ENCODE measurements at places on chromosomes 1 and 21.

DNA sequence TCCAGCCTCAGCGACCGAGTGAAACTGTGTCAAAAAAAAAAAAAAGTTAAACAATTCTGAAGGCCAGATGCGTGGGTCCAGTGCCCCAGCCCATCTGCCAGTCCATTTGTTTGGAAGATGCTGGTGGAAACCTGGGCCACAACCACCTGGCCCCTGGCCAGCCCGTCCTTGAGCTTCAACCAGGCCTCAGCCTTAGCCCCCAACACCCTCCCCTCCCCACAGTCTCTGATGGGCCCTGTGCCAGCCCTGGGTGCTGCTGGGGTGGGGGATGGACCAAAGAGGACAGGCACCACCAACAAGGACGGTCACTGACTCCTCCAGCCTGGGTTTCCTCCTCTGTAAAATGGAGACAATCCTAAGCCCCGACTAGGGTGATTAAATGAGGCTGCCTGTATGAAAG, 19.6 kb upstream of the PLEKHG5 start:
- no peak for DNase-seq

- DNase-seq, result no peak
These were observed 23.8 kb downstream of the DENND2D start for GRCh38 chr1:111176678-111177077.

DNA sequence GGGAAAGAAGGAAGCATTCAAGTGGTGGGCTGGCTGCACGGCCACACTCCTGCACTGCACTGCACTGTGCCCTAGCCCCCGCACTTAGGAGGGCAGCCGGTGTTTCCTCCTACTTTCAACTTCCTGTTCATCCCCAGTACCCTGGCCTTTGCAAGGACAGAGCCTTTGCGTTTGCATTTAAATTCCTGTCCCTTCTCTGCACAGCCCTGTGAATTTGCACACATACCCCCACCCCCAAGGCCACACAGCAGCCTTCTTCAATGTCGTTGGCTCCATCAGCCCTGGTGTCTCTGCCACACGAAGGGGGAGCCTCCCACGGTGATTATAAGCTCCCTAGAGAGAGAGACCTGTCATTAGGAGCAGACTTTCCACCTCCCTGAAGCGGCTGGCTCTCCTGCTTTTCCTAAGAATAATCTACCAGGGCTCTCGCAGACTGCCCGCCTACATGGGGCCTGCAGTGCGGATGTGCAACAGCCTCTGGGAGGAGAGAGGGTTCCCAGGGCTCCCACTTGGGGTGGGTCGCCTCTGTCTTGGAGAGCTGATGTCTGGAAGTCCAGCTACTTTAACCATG, 13.2 kb upstream of the SLC45A3 start:
- no peak for DNase-seq

DNA sequence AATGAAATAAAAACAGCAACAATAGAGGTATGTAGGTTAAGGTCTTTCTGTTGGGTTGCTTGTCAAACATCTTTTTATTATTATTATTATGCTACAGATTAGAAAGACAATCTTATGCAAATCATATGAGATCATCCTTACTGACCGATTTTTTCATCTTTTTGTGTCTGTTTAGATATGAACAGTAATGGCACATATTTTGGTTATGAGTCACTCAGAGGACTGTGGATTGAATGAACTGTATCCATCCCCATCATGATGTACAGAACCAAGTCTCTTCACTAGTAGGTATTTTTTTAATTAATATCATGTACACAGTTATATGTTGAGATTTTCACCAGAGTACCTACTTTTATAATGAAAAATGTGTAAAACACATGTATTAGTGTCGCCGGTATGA, 159.1 kb downstream of the CHRM3 start:
- no peak for DNase-seq

DNA sequence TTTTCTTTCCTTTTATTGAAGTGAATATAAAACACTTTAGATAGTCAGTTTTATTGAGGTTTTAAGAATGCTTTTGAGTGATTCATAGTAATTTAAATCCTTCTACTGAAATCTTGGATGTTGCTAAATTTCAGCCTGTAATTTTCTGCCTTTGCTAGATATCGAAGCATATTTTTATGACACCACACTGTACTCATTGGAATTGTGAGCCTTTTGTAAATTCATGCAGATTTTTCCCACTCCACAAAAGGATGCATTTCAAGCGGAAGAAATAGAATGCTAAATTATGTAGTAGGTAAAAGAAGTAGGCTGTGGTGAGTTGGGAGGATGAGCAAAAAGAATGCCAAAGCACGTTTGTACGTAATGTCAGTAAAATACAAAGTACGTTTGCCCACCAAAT, 13.8 kb downstream of the SNX7 start:
- DNase-seq, result no peak

- DNase-seq, result no peak
These were observed 738.8 kb downstream of the PTPRU start for GRCh38 chr1:29975036-29975694.

DNA sequence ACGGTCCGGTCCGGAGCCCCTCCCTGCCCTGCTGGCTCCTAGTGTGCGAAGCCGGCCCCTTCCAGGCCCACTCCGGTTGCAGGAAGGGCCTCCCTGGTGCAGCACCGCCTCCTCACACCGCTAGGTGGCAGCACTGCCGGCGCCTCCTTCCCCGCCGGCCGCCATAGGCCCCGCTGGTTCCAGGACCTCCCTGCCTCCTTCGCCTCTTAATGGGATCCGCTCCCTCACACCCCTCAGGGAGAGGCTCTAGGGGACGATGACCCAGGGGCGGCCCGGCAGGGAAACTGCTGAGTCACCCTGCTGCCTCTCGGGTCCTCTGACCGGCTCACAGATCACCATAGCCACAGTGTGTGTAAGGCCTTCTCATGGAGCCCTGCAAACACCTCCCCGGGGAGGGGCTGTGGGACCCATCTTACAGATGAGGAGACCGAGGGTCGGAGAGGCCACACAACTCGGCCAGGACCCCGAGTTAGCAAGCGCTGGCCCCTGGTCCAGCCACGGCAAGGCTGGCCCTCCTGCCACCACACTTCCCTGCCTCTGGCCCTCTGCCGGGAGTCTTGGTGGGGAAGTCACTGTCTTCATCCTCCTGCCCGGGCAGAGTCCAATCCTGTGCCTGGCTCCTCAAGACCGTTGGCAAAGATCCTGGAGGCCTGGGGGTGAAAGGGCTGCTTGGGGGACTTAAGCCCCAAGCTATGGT, 1.6 kb upstream of the AJAP1 start:
- peak; percentile 53 for DNase-seq

GRCh38 chr1:63835128-63835527, 61.3 kb downstream of the ROR1 start:
- no peak for DNase-seq

DNA sequence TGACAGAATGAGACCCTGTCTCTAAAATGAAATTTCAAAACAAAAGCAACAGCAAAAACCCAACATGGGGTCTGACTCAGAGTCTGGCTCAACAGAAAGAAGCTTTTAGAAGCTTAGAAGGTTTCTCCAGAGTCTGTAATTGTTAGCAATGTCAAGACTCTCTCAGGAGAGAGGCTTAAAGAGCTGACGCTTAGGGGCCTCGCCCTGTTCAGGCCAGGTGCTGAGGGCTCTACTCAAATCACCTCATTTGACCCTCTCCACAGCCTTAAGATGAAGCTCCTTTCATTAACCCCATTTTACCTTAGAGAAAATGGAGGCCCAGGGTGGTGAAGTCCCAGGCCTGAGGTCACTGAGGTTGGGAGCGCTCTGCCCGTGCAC, 5.3 kb upstream of the KIF17 start:
- no peak for DNase-seq

DNA sequence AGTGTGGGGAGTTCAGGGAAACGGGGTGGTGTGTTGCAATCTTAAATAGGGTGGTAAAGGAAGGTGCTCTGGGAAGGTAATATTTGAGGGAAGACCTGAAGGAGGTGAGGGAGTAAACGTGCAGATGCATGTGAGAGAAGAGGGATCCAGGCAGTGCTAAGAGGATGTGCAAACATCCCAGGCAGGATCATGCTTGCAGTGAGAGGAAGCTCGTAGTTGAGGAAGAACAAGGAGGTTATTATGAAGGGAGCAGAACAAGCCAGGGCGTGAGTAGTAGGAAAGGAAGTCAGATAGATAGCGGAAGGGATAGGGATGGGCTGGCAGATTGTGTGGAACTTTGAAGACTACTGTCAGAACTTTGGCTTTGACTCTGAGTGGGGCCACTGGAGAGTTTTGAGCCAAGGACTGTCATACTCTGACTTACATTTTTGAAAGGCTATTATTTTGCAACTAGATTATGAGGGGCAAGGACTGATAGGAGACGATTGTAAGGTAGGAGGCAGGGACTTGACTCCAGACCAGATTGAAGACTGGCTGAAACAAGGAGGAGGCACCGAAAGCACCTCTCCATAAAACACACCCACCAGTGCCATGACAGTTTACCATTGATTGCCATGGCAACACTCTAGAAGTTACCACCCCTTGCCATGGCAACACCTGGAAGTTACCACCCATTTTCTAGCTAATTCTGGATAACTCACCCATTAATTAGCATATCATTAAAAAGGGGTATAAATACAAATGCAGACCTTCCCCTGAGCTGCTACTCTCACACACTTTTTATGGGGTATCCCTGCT, 67.0 kb downstream of the XCL2 start:
- DNase-seq, result no peak

DNA sequence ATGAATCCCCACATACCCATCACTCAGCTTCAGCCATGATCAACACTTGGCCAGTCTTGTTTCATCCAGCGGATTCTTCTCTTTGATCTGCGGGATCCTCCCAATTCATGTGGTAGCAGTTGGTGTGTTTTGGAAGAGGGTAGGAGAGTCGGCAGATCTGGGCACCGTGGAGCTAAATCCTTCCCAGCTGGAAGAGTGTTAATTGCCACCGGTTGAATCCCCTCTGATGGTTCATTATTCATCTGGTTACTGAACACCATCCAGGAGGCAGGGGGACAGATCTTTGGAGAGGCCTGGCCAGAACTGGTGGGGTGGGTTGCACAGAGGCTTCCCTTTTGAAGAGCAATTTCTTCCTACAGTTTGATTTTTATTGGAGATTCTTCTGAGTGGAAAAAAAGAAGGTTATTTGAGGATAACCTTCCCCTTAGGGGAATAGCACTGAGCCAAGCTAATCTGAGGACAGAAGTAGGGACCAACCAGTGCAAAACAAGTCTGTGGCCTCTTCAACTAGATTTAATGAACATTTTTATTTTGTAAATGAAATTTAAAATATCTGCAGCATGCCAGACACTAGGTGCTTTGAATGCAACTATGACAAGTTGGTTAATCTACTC, 8.1 kb downstream of the NFASC start:
- no peak for DNase-seq

- no peak for DNase-seq
These were observed 405 bp upstream of the GADD45A start for GRCh38 chr1:67684526-67685066.

DNA sequence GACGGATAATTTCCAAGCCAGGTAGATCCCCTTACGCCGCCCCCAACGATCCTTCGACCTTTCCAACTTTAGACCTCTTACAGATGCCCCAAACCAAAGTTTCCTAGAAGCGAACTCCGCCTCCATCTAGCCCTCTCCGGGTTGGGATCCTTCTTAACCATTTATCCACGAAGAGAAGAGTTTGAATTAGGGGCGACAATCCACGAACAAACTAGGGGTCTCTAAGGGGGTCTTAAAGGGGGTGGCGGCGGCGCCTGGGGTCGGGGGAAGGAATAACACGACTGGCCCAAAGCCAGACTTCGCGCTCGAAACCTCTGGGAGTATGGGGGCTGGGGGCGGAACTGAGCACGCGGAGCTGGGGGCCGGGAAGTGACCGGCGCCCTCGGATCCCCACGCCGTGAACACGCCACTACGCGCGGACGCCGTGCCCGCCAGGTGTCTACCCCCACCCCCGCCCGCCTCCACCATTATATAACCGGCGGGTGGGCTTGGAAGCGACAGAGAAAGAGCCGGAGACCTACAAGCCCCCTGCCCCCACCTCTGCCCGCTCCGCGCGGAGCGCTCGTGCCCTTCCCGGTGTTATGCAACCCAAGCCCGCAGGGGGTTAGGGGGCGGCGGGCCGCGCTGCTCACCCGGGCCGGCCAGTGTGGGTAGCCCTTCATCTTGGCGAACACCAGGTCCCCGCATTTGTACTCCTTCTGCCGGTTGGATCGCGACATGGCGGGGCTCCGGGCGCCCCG, 594 bp downstream of the HDGF start:
- peak; percentile 61 for DNase-seq

DNA sequence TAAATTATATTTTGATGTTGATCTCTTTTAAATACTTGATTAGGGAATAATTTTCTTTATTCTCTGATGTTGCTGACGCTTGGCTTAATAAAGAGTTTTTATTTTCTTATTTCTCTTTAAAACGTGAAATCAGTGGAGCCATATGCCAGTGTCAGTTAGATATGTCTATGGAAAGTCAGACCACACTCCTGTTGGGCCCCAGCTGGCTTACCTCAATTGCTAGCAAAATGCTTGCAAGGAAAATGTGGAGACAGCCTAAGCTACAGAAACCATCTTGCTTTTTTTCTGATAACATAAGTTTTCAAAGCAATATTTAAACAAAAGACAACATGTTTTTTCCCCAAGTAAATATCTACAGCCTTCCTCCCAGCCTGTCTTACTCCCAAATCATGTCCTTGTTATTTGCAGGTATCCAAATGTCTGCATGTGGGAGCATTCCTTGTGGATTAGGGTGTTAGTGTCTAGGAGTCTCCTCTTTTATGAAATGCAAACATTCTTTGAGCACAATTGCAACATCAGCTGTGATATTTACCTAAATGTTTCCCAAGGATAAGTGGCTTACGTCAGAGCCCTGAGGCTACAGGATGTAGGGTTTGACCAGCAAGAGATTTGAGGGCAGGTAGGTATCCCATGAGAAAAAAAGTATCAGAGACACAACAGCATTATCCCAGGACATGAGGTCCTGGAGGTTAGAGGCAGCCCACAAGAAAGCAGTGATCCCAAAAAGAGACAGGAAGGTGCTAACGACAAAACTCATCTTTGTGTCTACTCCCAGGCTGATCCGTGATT, 117.2 kb upstream of the KCNJ15 start:
- DNase-seq, result no peak

DNA sequence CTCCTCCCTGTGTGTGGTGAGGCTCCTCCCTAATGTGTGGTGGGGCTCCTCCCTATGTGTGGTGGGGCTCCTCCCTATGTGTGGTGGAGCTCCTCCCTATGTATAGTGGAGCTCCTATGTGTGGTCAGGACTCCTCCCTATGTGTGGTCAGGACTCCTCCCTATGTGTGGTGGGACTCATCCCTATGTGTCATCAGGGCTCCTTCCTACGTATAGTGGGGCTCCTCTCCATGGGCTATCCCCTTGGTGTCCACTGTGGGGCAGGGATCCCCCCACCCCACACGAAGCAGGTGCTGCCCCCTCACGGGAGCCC, 29.6 kb downstream of the PRSS38 start:
- no peak for DNase-seq

DNA sequence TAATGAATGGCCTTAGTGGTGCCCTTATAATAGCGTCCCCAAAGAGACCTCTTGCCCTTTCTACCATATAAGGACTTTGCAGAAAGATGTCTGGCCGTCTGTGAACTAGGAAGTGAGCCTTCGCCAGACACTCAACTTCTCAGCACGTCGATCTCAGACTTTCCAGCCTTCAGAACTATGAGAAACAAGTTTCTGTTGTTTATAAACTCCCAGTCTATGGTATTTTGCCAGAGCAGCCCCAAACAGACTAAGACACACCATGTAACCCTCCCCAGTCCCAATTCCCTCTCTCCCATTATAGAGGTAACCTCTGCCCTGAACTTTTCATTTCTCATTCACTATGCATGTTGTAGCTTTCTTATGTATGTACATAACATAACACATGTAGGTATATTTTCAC, 55.7 kb downstream of the NID1 start:
- no peak for DNase-seq

GRCh38 chr1:160108888-160109662, 6.5 kb upstream of the ATP1A2 start:
- peak; percentile 68 for DNase-seq

- DNase-seq, result no peak
These were observed 62.2 kb downstream of the NOS1AP start for GRCh38 chr1:162131400-162132321.

All from left hindlimb (tissue), 1 donor.